ENCODE measurements at places on chromosomes 3 and 15.

- no peak overlapping the region for H3K27ac ChIP-seq
- no peaks in the 10 kb centered on the region for H3K27me3 ChIP-seq
- no peaks in the 10 kb centered on the region for H3K36me3 ChIP-seq
- H3K4me3 ChIP-seq, result no peak overlapping the region
- no peaks in the 10 kb centered on the region for H3K4me1 ChIP-seq
Measured at GRCh38 chr3:161854232-161854771, 357.7 kb downstream of the OTOL1 start.

- no peak for DNase-seq
- no peaks in the 10 kb centered on the region for H3K36me3 ChIP-seq
- H3K4me3 ChIP-seq, result peak overlapping the region; percentile 91
- no peaks in the 10 kb centered on the region for H3K27me3 ChIP-seq
- H3K4me1 ChIP-seq, result peaks cover 10% of the 10 kb centered on the region
Measured at GRCh38 chr3:64265646-64266045, 40.4 kb upstream of the PRICKLE2 start.

GRCh38 chr3:115615001-115615814, 8.1 kb upstream of the GAP43 start:
- H3K36me3 ChIP-seq, result no peaks in the 10 kb centered on the region
- H3K27ac ChIP-seq, result no peak overlapping the region
- H3K27me3 ChIP-seq, result no peaks in the 10 kb centered on the region
- no peak overlapping the region for H3K4me3 ChIP-seq
- DNase-seq, result no peak

GRCh38 chr3:197333901-197334639, 35.7 kb upstream of the DLG1 start:
- no peaks in the 10 kb centered on the region for H3K27me3 ChIP-seq
- no peaks in the 10 kb centered on the region for H3K4me1 ChIP-seq
- no peaks in the 10 kb centered on the region for H3K36me3 ChIP-seq
- no peak for DNase-seq
- H3K4me3 ChIP-seq, result no peak overlapping the region
- no peak overlapping the region for H3K27ac ChIP-seq

GRCh38 chr3:140007911-140008869, 73.2 kb downstream of the CLSTN2 start:
- no peak overlapping the region for H3K4me3 ChIP-seq
- no peak overlapping the region for H3K27ac ChIP-seq
- no peaks in the 10 kb centered on the region for H3K27me3 ChIP-seq
- no peaks in the 10 kb centered on the region for H3K36me3 ChIP-seq
- DNase-seq, result no peak

GRCh38 chr15:78054966-78055365, 22.5 kb downstream of the TBC1D2B start:
- no peaks in the 10 kb centered on the region for H3K36me3 ChIP-seq
- H3K4me3 ChIP-seq, result no peak overlapping the region
- no peak for DNase-seq

- no peaks in the 10 kb centered on the region for H3K36me3 ChIP-seq
- peak overlapping the region; percentile 25 for H3K4me3 ChIP-seq
- H3K27ac ChIP-seq, result peak overlapping the region; percentile 48
Measured at GRCh38 chr15:99476413-99477222, 89.2 kb upstream of the MEF2A start.

DNA sequence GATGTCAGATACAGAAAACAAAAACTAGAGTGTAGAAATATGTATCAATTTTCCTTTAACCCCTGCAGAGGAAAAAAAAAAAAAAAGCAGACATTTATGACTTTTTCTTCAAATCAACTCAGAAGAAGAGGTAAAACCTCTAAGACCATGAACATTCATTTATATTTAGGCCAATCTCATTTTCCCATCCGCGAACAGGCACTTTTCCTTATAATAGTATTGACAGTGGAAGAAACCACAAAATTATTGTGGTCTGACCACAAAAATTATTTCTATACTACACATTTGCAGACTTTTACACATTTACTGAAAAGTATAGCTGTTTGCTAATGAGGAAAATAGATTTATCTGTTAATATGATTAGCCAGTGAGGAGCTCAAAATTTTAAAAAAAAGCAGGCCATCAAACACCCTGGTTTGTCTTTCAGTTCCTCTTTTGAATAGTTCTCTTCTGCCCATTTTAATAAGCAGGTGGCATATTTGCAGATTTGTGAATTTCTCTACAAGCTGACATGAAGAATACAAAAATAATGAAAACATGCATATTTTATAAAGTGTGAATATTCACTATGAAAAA, 5.7 kb downstream of the OSBPL11 start:
- no peak overlapping the region for H3K4me3 ChIP-seq

DNA sequence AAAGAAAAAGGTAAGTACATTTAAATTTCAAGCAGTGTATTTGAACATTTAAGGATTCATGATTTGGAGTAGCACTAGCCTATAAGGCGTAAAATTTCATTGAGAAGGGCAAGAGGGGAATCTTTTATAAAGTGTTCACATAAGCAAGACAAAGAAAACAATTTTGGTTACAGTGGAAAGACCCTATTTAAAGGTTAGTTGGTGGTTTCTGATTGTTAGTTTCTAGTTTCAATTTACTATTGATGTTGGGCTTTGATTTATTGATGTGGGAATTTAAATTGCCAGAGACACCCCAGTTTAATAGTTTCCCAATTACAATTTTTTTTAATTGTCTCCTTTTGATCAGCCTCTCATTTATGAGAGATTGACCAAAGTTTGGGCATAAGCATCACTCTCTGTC, 19.5 kb downstream of the ROBO2 start:
- H3K27ac ChIP-seq, result no peak overlapping the region
- no peaks in the 10 kb centered on the region for H3K4me1 ChIP-seq
- H3K27me3 ChIP-seq, result no peaks in the 10 kb centered on the region
- no peak for DNase-seq
- no peaks in the 10 kb centered on the region for H3K36me3 ChIP-seq
- H3K4me3 ChIP-seq, result no peak overlapping the region

DNA sequence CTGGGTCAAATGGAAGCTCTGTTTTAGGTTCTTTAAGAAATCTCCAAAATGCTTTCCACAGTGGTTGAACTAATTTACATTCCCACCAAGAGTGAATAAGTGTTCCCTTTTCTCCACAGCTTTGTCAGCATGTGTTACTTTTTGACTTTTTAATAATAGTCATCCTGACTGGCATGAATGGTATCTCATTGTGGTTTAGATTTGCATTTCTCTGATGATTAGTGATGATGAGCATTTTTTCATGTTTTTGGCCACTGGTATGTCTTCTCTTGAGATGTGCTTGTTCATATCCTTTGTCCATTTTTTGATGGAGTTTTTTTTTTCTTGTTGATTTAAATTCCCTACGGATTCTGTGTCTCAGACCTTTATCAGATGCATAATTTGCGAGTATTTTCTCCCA, 745.0 kb upstream of the BCHE start:
- H3K27me3 ChIP-seq, result no peaks in the 10 kb centered on the region
- no peak for DNase-seq
- no peak overlapping the region for H3K4me3 ChIP-seq

DNA sequence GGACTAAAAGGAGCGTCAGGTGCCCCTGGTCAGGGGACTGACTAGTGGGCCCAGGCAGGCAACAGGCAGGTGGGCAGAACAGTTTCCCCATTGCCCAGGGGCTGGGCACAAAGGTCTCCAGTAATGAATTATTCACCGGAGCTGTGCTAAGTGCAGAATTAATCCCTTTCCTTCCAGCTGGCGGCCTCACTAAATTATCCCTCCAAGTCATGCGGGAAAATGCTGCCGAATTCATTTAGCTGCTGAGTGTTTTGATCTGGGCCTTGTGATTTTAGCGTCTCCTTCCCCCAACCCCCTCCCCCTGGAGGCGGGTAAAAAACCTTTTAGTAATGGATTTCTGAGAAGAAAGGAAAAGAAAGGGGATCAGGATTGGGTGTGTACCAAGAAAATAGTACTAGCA, 47.2 kb downstream of the CCDC33 start:
- H3K4me3 ChIP-seq, result no peak overlapping the region
- H3K36me3 ChIP-seq, result no peaks in the 10 kb centered on the region
- no peak for DNase-seq
- peaks cover 14% of the 10 kb centered on the region for H3K27me3 ChIP-seq

- H3K36me3 ChIP-seq, result no peaks in the 10 kb centered on the region
- H3K27me3 ChIP-seq, result no peaks in the 10 kb centered on the region
- no peak for DNase-seq
- H3K4me1 ChIP-seq, result no peaks in the 10 kb centered on the region
Measured at GRCh38 chr15:55737373-55737772, 5.6 kb downstream of the PRTG start.

GRCh38 chr3:136716629-136717028, 35.5 kb downstream of the STAG1 start:
- DNase-seq, result no peak
- H3K36me3 ChIP-seq, result no peaks in the 10 kb centered on the region
- H3K27me3 ChIP-seq, result no peaks in the 10 kb centered on the region
- H3K4me1 ChIP-seq, result no peaks in the 10 kb centered on the region
- no peak overlapping the region for H3K4me3 ChIP-seq

GRCh38 chr3:29202378-29202777, 78.5 kb upstream of the RBMS3 start:
- H3K36me3 ChIP-seq, result no peaks in the 10 kb centered on the region
- no peak overlapping the region for H3K27ac ChIP-seq
- H3K27me3 ChIP-seq, result no peaks in the 10 kb centered on the region
- DNase-seq, result no peak
- H3K4me1 ChIP-seq, result no peaks in the 10 kb centered on the region

DNA sequence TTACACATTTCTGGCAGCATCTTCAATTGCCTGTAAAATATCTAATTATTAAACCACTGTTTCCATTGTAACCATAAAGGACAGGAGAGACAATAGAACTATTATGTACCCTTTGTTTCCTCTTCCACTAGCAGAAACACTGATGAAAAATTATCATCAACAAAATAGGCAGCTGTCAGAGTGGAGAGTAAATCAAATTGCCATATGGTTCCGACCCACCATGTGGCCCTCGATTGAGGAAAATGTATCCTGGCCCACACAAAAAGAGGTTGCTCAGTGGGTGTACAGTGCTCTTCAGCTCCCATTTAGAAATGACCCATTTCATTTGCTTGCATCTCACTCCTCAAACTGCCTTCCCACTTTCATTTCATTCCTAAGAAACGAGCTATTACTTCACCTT, 570.6 kb upstream of the UBE2E2 start:
- H3K27me3 ChIP-seq, result no peaks in the 10 kb centered on the region
- no peaks in the 10 kb centered on the region for H3K36me3 ChIP-seq
- no peak overlapping the region for H3K4me3 ChIP-seq
- no peak for DNase-seq

- no peaks in the 10 kb centered on the region for H3K27me3 ChIP-seq
- DNase-seq, result no peak
- H3K4me1 ChIP-seq, result no peaks in the 10 kb centered on the region
- H3K27ac ChIP-seq, result peak overlapping the region; percentile 13
- no peaks in the 10 kb centered on the region for H3K36me3 ChIP-seq
Measured at GRCh38 chr15:81303244-81304225, 20.4 kb downstream of the STARD5 start.

- DNase-seq, result no peak
- no peaks in the 10 kb centered on the region for H3K27me3 ChIP-seq
- H3K4me1 ChIP-seq, result no peaks in the 10 kb centered on the region
- no peaks in the 10 kb centered on the region for H3K36me3 ChIP-seq
- H3K4me3 ChIP-seq, result no peak overlapping the region
Measured at GRCh38 chr3:97938444-97938843, 33.8 kb downstream of the RIOX2 start.

- DNase-seq, result no peak
- H3K4me1 ChIP-seq, result no peaks in the 10 kb centered on the region
- peaks cover 2% of the 10 kb centered on the region for H3K27me3 ChIP-seq
- H3K27ac ChIP-seq, result no peak overlapping the region
- H3K36me3 ChIP-seq, result no peaks in the 10 kb centered on the region
Measured at GRCh38 chr15:96598514-96598913, 268.0 kb downstream of the NR2F2 start.

All from breast epithelium (tissue), 4 donors.